ENCODE measurements at places on chromosomes 5 and 9. TPM values are rescaled to one million over a fixed set of nuclear protein-coding genes. Genes with fewer than 3 reads are reported as not detected.
A peak's percentile ranks its signal among the peaks of the same experiment; 100 is the strongest.

- no peak for DNase-seq
Measured at GRCh38 chr5:32833663-32834062, 122.5 kb downstream of the NPR3 start.

DNA sequence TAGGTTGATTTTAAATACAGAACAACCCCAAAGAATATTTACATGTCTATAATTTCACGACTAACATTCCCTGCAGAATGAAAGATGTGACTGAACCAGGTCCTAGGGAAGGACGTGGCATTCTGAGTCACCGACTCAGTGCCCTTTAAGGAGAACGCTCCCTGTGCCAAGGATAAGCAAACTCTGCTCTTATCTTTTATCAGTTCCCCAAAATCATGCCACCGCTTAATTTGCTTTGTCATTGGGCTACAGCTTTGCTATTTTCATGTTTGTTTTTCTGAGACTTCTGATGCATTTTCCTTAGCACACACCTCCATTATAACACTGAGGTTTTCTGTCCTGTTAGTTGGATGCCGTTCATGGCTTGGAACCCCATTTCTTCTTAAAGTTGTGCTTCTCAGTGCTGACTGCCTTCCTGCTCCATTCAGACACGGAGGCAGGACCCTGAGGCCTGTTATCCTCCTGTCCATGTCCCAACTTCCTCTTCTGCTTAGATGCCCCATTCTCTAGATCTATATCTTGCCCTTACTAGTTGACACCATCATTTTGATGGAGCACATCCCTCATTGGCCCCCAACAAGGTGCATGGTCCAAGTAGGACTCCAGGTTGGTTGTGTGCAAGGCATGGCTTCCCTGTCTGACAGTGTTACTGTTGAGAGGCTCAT lies 11.2 kb upstream of the SEMA4D start:
- no peak for DNase-seq

GRCh38 chr9:93166699-93167098 lies 17.2 kb upstream of the WNK2 start:
- no peak for DNase-seq

DNA sequence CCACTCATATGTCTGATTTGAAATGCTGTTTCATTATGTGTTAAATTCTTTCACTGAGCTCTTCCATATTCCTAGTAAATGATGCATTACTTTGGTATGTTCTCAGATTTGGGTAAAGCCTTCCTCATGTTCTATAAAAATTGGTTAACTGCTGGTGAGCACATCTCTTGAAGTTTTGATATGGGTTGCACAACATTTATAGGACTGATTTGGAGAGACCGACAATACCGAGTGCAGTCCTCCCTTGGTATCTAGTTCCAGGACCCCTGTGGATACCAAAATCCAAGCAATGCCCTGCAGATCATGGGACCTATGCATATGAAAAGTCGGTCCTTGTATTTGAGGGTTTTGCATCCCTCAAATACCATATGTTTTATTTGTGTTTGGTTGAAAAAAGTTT lies 37.8 kb downstream of the WDR36 start:
- no peak for DNase-seq

Gene ANKRD34B
- total RNA-seq = 3.4 TPM

GRCh38 chr9:95383185-95383676 lies 65.7 kb upstream of the FANCC start:
- DNase-seq = peak; percentile 81

- DNase-seq = no peak
Measured at GRCh38 chr5:79846198-79846521, 144.9 kb downstream of the MTX3 start.

DNA sequence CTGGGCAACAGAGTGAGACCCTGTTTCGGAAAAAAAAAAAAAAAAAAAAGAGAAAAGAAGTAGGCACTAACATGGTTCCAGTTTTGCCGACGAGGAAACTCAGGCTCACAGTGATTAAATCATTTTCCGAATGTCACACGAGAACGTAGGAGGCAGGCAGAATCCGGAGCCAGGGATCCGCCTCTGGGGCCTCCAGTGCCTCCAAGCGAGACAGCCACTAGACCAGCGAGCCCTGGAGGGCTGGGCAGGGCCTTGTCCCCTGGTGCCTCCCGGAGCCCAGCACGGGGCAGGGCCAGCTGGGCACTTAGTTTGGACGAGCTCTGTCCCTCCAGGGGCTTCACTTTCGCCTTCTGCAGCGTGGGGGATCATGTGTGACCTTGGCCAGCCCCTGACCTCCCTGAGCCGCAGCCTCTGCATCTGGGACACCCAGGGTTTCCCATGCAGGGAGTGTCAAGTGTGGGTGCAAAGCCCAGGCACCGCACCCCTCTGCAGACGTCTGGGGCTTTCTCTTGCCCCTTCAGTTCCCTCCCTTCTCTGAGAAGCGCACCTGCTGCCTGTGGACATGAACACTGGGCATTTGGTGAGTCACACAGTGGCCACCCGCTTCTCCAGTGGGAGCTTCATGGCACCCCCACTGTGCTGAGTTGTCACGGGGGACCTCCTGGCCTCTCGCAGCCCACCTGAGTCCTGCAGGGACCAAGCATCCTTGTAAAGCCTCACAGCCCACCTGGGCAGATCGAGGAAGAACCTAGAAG lies 80.3 kb downstream of the RXRA start:
- DNase-seq = peak; percentile 82

- peak; percentile 96 for DNase-seq
Measured at GRCh38 chr9:133135146-133135745, 14.2 kb upstream of the RALGDS start.

DNA sequence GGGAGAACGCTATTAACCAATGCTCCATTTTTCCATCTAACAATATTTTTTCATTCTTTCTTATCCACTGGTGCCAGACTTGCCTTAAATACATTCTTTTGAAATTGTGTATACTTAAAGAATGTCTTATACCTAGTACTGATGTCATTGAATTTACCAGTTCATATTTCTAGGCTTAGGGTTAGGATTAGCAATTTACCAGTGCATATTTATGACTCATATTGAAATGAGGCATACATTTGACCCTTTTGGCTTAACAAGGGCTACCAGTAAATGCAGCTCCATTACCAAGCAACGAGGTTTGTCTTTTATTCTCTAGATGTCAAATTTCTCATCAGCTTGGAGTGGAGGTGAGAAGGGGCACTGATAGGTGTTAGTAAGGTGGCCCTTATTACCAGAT lies 89.5 kb downstream of the CDH9 start:
- no peak for DNase-seq

- DNase-seq = no peak
Measured at GRCh38 chr5:14004598-14005394, 60.3 kb upstream of the DNAH5 start.

GRCh38 chr5:150111122-150111521 lies 24.8 kb upstream of the CSF1R start:
- no peak for DNase-seq

Gene NSG2
- 6.5 TPM for total RNA-seq

DNA sequence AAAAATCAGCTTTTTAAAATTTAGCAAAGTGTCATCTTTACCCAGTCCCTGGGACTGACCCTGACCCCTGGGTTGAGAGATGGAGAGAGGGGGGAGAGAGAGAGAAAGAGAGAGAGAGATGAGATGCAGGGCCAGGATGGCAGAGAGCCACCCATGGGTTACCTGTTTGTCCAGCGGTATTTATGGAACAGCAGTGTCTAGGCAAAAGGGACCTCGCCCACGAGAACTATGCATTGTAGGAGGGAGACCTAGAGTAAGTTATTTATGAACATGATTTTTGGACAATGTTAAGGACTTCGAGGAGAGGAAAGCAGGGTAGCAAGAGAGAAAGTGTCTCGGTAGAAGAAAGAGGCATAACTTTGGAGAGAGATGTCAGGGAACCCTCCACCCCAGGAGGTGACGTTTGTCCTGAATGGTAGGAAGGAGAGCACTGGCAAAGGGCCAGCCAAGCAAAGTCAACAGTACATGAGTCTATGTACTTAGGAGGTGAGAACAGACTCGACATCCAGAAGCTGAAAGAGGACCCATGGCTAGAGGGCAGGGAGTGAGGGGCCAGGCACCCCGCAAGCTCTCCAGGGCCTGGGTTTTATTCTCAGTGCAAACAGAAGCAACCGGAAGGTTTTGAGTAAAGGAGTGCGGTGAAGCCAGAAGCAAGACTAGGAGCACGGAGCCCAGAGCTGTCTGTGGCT lies 30.5 kb upstream of the MSX2 start:
- no peak for DNase-seq

Gene HBEGF
- total RNA-seq = 5.8 TPM

Gene SIT1
- total RNA-seq = not detected

DNA sequence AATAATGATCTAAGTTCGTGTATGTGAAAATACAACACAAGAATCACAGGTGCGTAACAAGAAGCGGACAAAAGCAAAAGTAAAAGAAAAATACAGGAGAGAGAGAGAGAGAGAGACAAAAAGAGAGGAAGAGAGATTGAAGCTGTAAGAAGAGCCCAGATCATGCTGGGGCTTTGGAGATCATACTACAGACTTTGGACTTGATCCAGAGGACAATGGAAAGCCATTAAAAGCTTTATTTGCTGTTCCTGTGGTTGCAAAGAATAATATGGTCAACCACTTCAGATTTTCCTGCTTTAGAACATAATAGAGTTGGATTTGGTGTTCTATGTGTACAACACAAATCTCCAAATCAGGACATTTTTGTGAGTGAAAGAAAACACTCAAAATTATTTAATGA lies 561.4 kb downstream of the CAAP1 start:
- DNase-seq = no peak

DNA sequence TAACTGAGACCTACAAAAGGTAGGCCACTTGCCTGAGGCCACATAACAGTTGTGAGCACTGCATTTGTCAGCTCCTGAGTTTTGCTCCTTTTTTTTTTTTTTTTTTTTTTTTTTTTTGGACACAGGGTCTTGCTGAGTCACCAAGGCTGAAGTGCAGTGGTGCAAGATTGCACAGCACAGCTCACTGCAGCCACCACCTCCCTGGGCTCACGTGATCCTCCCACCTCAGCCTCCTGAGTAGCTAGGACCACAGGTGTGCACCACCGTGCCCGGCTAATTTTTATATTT lies 37.1 kb downstream of the LAMC3 start:
- DNase-seq = peak; percentile 10

- DNase-seq = no peak
Measured at GRCh38 chr5:159695741-159696294, 220.5 kb upstream of the ADRA1B start.

Gene GFRA3
- total RNA-seq = not detected

DNA sequence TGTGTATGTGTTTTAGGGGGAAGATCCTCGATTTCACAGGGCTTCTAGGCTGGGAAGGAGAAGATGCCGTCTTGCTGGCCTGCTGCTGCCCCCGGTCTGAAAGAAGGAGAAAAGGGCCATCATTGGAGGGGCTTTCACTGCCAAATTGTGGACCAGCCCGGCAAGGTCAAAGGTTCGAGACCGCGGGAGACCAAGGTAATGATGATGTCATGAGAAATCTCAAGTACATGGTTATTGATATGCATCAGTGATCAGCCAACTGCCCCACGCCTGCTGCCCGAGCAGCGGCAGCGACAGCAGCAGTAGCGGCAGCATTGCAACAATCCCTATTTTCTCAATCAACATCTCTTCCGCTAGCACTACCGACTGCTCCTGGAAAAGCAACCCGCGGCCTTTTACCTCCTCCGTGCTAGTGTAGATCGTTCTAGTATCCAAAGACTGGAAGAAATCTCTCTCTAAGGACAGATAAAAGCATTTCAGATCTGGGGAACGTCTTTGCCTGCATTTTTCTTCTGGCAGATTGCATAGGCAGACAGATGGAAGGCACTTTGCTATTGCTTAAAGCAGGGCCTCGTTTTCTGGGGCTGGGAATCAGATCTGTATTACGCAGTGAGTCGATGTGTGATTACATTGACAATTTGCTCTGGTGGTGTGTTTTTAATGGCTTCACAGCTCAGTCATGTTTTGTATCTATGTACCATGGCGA lies 215.3 kb downstream of the MEF2C start:
- no peak for DNase-seq

GRCh38 chr9:70156729-70157128 lies 102.0 kb upstream of the SMC5 start:
- no peak for DNase-seq

- no peak for DNase-seq
Measured at GRCh38 chr5:157648275-157648990, 3.8 kb downstream of the SOX30 start.

- DNase-seq = no peak
Measured at GRCh38 chr9:89814340-89815040, 209.7 kb downstream of the GADD45G start.

- no peak for DNase-seq
Measured at GRCh38 chr5:19927170-19927569, 60.8 kb downstream of the CDH18 start.

DNA sequence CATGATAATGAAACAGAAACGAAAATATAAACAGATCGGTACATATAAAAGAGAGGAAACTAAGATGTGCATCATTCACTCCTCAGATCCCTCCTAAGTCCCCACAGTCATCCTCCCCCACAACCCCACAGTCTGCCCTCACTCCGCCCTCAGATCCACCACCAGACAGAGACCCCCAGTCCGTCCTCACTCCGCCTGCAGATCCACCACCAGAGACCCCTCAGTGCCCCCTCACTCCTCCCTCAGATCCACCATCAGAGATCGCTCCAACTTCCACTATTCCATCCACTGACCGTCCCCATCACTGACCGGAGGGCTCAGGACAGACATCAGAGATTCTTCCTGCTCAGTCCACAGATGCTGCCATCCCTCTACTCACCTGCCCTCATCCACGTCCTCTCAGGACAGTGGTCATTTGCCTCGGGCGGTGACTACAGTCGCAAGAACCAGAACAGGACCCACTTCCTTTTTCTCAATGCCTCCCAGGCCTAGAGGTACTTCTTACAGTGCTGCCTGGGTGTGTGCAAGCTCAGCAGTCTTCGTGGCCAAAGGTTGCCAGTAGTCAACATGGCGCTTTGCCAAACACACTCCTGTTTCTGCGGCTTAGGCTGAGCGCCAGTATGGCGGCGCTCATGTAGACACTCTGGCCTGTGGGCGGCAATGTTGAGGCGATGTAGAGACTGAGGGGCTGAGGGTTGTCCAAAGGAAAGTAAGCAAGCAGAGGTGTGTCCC lies 8.3 kb upstream of the SPATA31C1 start:
- peak; percentile 92 for DNase-seq

Gene NUTM2F
- total RNA-seq = not detected

DNA sequence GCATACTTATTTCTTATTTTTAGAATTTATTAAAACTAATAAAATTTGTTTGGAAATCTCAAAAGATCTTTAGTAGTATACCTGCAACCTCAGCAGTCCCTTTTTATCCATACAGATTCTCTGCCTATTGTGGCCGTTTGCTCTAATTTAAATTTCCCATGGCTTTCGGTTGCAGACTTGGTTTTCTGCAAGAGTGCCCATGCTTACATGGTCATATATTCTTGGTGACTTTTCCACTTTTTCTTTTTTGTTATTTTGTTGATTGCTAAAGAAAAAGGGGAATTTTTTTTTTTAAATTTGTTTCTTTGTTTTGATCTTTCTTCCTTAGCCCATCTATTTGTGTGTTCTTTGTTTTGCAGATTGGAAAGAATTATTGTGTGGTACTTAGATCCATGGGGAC lies 20.6 kb downstream of the ZCCHC7 start:
- no peak for DNase-seq

Gene ADAM19
- total RNA-seq = 6.8 TPM

Measured in Caki2 (cell line).